ENCODE measurements at places on chromosomes 6 and 20.

DNA sequence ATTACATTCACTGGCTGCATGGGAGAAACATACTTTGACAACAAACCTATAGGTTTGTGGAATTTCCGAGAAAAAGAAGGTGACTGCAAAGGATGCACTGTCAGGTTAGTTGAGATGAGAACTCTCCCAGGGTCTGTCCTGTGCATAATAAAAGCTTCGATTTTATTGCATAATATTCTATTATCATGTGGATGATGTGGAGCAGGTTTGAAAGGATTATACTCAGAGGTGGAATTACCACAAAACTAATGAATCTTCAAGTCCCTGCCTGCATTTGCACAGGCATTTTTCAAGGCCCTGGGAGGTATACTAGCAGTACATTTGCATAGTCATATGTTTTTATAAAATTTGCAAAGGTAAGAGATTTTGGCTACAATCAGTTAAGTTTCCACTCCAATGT lies 249.8 kb downstream of the ARHGAP18 start:
- DNase-seq: no peak

DNA sequence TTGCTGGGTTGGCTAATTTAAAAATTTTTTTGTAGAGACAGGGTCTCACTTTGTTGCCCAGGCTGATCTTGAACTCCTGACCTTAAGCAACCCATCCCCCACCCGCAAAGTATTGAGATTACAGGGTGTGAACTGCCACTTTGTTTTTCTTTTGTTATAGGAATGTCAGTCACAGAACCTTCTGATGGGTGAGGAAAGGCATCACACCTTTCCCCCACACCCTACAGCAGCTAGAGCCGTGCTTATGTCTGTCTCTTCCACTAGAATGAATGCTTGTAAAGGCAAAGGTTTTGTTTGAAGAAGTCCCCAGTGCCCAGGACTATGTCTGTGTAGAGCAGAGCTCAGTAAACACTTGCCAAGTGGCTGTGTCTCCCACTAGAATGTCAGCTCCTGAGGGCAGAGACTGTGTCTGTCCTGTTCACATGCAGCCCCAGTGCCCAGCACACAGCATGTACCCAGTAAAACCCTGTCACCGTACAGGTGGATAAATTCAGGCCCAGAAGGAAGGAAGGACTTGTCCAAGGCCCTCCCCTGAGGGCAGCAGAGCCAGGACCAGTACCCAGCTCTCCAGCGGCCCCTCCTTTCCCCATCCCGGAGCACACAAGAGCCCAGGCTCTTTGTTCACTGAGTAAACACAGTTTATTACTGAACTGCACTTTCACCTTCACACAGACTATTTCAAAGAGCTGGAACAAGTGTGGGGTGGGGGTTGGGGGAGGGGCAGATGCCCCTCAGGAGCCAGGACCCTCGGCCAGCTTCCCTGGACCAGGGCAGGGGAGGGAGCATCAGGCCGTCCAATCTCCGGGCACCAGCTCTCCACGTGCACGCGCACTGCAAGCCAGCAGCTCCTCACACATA lies 26.4 kb downstream of the COX4I2 start:
- no peak for DNase-seq

DNA sequence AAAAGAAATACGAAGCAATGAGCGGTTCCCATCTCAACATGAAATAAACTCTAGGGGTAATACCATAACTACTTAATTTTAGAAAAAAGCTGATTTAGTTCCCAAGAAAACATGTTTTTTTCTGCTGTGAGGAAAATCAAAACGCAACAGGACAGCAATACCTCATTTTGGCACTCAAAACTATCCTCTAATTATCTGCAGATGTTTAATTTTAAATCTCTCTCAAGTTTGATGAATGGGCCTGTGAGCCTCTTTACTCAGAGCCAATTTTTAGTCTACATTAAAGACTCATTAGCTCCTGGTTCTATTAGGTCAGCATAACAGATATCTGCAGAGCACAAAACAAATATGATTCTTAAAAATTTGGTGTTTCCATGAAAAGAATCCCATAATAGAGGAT lies 28.1 kb downstream of the RNF24 start:
- DNase-seq: no peak

DNA sequence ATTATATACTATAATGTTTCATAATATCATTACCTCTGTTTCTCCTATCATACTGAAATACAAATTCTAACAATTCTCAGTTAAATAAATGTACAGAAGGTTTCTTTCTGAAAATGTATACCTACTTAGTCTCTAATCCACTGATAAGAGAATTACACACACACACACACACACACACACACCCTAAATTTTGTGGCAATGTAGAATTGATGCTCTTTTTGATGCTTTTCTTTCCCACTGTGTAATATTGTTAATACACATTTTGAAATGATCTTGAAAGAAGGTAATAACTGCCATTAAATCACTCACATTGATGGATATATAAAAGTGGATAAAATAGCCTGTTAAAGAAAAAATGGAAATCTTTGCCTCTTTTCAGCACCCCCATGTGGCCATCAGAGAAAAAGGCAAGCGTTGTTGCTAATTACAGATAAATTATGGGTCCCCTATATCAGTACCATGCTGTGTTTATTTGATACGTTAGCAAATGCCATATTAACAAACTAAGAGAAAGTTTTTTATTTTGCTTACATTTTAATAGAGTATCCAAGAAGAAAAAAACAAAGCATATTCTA lies 76.6 kb upstream of the VGLL2 start:
- no peak for DNase-seq

DNA sequence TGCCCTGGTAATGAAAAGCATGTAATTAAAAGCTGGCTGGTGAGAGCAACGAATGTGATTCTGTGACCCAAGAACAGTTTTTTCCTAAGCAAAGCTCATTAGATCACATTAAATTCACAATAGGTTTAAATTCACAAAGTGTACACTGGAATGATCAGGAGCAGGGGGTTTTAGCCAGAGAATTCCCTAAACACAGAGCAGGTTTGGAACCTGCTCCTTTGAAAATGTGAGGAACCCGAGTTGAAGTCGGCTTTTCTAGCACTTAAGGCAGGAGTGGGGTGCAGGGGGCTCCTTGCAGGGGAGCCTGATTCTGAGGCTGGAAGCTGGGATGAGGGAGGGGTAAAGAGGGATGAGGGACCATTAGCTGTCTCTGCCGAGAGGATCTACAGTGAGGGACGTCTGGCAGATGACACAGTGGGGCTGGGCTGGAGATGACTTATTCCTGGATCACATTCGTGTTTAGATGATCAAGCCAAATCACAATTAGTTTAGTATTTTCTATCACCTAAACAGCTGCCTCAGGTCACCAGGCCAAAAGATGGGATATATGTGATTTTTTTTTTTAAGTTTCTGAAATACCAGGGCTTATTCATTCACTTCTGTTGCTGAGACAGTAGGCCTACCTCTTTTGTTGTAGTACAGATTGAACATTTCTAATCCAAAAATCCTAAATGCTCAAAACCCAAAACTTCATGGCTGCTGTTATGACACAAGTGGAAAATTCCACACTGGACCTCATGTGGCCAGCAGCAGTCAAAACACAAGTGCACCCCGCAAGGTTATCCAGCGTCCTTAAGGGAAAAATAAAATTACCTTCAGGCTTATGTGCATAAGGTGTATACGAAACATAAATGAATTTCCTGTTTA lies 93.1 kb upstream of the HIVEP1 start:
- DNase-seq: no peak

- no peak for DNase-seq
Observed at GRCh38 chr6:10627800-10628199, 66.6 kb downstream of the C6orf52 start.

DNA sequence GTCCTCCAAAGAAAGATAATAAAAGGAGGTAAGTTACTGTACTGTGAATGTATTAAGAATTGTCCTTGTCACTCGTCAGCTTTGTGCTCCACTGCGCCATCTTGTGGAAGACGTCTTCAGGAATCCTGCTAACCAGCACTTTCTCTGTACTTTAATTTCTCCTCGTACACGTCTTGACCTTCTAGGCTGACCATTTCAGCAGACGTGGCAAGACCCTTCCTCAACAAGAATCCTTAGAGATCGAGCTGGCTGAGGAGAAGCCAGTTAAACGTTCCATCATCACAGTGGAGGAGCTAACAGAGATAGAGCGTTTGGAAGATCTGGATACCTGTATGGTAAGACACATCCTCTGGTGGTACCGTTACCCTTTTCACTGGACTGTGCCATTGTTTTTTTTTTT lies 95.5 kb upstream of the SCGN start:
- DNase-seq: peak; percentile 61

- DNase-seq: no peak
Observed at GRCh38 chr6:56021943-56022342, 146.6 kb upstream of the BMP5 start.

DNA sequence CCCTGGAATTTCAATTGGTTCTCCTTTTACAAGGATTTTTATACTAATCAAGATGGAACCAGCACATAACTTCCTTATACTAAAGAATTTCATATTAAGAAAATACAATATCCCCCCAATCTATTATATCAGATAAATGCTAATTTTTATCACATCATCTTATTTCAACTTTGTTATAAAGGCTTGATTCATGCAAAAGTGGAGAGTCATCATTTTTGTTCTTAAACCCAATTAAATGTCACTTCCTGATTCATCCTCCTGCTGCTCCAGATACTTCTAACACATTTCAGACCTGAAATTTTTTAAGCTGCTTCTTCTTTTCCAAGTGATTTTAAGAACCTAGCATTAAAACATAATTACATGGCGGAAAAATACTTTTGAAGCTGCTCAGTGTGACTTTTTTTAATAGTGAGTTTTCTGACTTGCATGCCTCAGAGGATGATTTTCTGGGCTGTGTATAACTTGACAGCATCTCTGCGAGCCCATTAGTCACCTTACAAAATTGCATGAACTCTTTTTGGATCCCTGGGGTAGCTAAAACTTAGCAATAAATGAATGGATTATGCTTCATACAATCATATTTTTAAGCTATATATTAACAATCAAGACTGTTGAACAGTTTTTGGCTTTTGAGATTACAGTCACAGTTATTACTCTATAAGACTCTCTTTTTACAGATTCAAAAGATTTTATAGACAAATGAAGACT lies 134.1 kb downstream of the ELOVL4 start:
- DNase-seq: no peak

DNA sequence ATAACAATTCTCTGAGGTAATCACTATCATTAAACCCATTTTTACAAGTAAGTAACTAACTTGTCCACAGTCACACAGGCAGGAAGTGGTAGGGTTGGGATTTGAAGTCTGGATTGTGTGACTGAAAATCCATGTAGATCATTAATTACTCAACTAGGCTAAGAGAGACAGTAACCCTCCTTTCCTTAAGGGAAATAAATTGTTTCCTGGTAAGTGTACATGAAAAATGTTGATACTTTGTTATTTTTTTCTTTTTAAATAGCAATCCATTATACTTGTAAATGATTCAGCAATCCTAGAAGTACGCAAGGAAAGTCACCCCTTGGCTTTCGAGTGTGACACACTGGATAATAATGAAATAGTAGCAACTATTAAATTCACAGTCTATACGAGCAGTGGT lies 11.6 kb downstream of the SPACA1 start:
- DNase-seq: no peak

GRCh38 chr6:136552054-136552453 lies 1.8 kb upstream of the MAP7 start:
- DNase-seq: no peak

- no peak for DNase-seq
Observed at GRCh38 chr6:17178326-17178725, 76.5 kb downstream of the STMND1 start.

GRCh38 chr20:11380283-11380682 lies 537.4 kb upstream of the BTBD3 start:
- DNase-seq: no peak

DNA sequence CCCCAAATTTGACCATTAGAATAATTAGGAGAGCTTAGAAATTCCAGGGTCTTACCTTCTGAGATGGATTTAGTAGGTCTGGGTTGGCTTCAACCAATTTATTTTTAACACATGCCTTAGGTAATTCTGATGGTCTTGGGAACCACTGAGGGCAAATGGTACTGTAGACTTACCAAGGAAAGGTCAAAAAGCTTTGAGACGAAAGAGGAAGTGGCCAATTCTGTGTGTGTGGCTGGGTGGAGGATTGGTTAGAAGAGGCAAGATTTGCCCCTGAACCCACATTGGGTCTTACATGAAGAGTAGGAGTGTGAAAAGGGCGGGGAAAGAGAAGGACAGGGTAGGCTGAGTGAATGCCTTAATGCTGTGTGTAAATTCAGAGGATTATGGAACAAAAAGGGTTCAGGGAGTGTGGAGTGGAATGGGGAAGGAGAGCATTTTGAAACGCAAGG lies 2.7 kb downstream of the ITCH start:
- no peak for DNase-seq

DNA sequence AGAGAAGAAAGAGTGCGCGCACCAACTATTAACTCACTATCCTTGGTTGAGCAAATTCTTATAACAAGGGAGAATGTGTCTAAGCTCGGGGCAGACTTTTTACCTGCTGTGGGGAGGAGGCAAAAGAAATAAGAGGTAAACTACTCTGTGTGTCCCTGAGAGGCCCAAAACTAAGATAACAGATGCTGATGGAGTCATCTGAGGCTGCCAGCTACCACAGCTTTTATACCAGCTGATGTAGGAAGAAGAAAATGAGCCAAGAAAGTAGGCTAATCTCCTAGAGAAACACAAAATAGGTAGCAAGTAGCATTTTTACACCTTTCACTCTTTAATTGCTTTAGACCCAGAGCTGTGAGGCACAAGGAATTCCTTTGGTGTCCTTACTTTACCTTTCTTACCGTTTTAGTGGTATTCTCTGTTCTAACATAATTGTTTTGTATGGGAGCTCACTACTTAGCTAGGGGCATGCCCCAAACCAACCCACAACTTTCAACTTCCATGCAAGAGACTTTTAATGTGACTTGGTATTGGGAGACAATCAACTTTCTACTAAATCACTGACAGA lies 27.8 kb upstream of the PIM1 start:
- DNase-seq: no peak

DNA sequence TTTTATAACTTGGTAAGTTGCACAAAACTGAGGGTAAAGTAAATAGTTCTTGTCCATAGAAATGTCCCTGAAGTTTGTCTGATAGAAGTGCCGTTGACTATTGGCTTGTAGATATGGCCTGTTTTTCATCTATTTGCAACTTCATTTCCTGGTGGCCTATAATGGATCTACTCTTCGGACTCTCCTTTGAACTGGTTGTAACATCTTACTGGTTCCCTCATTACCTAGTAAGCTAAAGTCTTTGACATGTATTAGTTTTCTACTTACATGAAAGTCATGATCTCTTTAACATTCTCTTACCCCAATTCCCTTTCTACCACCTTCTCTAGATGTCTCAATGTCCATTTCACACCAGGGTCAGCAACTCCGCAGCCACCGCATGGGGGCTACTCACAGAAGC lies 146.3 kb downstream of the GRM4 start:
- DNase-seq: no peak

DNA sequence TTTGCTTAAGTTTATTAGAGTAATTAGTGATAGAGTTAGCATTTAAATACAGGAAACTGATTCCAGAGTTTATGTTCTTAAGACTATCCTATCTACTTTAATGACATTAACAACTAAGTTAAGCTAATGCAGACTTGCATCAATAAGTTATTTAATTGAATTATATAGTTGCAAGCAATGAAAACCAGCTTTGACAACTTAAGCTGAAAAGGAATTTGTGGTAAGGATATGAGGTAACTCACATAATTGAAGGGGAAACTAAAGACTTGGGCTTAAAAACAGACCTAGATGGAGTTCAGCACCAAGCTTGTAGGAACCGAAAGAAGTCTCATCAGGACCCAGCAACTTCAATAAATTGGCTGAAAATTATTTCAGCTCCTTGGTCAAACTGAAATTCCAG lies 222.3 kb downstream of the IBTK start:
- no peak for DNase-seq

All from AG08396 (cell line).